ENCODE measurements at places on chromosomes 11 and 22.

DNA sequence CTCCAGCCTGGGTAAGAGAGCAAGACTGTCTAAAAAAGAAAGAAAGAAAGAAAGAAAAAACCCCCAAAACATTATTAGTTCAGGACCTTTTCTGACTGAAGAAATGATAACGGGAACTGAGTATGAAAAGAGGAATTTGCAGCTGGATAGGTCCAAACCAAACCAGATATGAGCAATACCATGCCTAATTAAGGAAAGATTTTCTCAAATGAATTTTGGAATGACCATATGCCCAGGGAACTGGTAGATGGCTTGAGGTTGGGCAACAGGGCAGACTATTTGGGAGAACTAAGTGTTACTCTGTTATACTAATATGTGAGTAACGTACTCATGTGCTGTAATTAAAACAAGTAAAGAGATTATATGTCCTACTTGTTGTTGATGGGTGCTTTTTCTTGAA, 186.1 kb downstream of the TMEM135 start:
- DNase-seq = no peak

- no peak for DNase-seq
Measured at GRCh38 chr11:10993186-10993585, 135.3 kb upstream of the ZBED5 start.

- DNase-seq = no peak
Measured at GRCh38 chr11:1942558-1943260, 4.4 kb upstream of the MRPL23 start.

DNA sequence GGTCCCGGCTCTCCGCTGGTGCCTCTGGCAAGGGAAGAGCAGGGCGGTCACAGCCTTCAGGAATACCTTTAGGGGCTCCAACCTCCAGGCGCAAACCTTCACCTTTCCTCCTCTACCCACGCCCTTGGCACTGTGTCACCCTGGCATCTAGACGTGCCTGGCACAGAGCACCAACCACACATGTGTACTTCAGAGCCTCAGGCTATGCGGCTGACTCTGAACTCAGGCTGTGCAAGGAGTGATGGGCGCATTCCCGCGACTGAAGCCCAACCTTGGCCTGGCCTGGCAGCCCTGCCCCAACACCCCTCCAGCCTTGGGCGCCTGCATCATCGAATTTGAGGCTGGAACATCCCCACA, 11.4 kb downstream of the SCARF2 start:
- DNase-seq = no peak

DNA sequence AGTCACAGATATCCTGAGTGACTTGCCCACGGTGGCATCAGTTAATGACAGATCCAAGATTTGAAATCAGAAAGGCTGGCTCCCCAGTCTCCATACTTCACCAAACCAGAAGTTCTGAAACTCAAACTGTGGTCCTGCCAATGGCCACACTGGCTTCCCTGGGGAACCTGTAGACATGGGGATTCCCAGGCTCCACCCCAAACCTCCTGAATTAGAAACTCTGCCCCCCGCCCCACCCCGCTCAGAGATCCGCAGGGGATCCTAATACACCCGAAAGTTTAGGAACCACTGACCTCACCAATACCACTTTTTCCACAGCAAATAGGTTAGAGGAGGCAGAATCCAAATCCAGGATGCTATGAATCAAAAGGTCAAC, 15.3 kb downstream of the RTN4RL2 start:
- no peak for DNase-seq

DNA sequence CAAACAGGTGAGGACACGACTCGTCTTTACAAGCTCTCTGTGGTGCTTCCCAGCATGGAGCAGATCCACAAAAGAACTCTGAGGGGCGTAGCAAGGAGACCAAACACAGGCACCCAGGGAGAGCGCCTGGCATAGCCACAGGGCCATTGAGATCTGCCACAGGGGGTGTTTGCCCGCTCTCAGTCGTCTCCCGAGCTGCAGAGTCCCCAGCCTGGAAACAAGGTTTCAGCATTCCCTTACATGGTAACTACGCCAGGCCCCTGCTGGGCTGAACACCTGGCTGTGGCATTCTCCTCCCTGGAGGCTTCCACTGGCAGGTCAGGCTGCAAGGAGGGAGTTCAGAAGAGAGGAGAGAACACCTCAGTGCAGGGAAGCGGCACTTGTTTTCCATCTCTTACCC, 962.1 kb downstream of the NTM start:
- no peak for DNase-seq

DNA sequence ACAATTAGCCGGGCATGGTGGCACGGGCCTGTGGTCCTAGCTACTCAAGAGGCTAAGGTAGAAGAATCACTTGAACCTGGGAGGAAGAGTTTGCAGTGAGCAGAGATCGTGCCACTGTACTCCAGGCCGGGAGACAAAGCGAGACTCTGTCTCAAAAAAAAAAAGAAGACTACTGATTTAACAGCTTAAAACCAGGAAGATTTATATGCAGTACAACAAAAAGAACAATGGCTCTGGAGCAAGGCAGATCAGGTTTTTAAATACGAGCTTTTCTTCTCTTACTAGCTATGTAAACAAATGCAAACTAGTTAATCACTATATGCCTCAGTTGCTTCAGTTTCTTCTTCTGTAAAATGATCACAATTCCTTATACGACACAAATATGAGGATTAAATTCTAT, 6.9 kb downstream of the FAM168A start:
- DNase-seq = no peak

DNA sequence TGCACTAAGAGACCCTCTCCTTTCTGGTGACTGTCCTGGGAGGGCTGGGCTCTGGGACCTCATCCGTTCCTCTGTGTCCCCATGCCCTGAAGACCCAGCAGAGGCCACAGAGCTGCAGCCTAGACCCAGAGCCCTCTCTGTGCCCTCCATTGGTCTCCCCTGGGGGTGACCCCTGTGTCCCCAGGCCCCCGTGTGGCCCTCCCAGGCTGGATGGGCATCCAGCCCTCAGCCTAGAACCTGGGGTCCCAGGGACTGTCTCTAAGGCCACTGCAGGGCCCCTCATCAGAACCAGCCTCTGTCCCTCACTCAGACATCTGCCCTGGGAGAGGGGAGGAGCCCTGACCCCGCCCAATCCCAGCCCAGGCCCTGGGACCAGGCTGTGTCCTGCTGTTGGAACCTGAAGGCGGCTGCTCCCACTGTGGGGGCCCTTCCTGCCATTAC, 5.7 kb downstream of the IGLL1 start:
- DNase-seq = no peak

- DNase-seq = peak; percentile 69
Measured at GRCh38 chr11:80899381-80899780, 1458.6 kb upstream of the TENM4 start.

DNA sequence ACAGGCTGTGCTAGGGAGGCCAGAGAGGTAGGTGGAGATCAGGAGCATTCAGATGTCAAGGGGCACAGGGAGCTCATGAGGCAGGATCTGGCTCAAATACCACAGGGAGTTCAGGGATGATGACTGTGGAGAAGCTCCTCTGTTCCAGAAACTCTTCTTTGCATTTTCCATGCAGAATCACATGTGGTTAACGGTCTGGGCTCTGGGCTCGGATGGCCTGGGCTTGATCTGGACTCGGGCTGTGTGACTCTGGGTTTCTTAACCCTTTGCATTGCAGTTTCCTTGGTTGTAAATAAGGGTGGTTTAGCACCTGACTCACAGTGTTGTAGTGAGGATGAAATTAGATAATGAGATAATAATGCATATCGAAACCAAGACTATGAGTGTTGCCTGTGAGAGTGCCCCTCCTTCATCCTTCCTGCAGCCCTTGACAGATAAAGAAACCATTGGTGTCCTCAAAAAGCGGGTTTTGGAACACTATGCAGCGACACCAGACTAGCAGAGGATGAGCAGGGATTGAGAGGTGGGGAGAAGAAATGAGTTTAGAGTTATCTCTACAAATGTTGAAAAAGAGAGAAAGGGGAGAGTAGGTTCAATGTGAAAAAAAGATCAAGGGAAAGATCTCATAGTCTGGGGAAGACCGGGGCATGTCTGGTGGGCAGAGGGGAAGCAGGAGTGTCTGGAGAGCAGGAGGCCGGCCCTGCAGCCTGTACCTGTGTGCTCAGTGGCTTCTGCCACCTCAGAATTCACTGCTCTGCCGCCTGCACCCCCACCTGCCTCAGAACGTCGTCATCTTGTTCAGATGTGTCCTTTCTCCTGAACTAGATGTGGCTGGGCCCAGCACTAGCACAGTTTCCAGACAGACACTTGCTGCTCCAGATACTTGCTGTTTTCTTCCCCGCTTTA, 197.8 kb upstream of the SORL1-AS1 start:
- no peak for DNase-seq

- DNase-seq = no peak
Measured at GRCh38 chr11:61041755-61042518, 60.4 kb upstream of the CD5 start.

- no peak for DNase-seq
Measured at GRCh38 chr11:19200410-19201201, 1.2 kb downstream of the CSRP3 start.

All from NCI-H1105 treated with DMSO at 0.1 percent for 48 hours (cell line).